ENCODE measurements at places on chromosomes 3 and 15. TPM values are rescaled to one million over a fixed set of nuclear protein-coding genes. Genes with fewer than 3 reads are reported as not detected.

DNA sequence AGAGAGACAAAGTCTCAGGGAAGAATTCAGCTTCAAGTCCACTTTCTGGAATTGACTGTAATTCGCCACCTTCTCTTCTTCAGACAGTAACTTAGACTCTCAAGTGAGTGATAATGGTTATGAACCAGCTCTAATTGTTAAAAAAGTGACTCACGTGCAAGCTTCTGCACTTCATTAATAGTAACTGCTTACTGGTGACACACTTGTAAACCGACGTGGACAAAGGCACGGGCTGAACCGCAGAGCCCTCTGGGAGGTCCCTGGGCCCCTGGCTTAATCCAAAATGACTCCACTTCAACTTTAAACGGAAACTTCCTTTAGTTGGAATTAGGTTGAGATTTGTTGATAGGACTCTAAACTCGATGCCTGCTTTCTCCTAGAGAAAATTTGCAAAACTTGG, 17.0 kb downstream of the MUC4 start:
- no peak for DNase-seq

Gene GTPBP8
- polyA plus RNA-seq = 18.8 TPM

Gene MOBP
- polyA plus RNA-seq = 0.09 TPM

Gene LTF
- 6.0 TPM for polyA plus RNA-seq

DNA sequence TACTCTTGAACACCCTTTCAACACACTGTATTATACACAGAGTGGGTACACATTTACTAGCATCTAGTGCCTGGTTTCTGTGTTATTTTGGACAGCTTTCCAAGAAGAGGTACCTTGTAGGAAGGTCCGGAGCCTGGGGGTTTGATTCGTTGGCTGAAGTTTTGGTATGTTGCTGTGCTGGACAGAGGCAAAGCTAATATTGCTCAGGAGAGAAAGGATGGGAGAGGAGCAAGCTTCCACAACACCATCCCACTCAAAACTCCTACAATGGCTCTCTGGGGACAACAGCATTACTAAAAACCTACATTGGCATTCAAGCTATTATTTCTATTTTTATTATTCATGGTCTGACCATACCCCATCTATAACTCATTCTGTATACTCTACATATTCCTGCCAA, 1.1 kb upstream of the LYSMD2 start:
- no peak for DNase-seq

DNA sequence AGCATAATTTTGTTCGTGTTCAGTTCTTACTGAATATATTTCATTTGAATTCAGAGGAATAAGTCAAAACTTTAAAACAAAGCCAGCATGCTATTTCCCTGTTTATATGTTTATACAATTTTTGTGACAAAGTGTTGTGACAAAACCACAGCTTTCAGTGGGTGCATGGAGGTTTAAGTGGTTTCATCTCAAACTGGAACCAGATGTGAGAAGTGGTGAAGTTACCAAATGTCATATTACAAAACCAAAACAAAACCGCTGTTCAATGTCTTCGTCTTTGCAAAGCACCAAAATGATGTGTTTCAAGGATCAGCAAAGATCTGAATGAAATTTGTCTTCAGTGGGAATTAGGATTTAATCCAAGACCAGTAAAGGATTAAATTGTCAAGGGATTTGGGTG, 59.3 kb upstream of the OSTN start:
- DNase-seq = no peak

DNA sequence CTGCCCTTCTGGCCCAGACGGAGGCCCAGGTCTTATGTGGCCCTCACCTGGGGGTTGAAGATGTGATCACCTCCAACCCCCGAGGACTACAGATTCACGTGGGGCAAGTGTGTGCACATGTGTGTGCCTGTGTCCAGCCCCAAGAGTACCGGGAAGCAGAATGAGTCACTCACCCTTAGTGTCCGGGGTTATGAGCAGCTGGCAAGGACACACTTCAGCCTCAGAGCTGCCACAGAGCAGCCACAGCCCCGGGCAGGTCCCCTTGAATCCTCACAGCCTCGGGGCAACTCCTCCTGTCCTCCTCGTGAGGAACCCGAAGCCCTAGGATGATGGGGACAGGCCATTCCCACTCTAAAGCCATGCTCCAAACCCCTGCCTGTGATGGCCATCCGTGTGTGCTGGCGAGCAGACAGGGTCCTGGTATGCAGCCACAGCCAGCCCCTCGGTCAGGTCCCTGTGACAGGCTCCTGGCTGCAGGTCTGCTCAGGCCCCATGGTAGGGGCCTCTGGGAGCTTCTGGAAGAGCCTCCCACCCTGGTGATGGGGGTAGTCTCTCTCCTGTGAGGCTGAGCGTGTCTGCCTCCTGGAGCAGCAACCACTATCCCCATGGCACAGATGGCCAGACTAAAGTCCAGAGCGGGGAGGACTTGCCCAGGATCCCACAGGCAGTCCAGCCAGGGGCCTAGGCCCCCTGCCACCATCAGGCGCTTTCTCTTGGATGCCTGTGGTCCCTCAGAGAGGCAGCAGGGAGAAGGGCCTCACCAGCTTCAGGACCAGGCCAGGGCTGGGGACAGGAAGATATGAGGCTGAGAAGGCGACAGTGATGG, 852 bp downstream of the STAB1 start:
- no peak for DNase-seq

Gene SNX22
- polyA plus RNA-seq = 0.67 TPM

Gene ACTRT3
- polyA plus RNA-seq = 1.3 TPM

GRCh38 chr3:13073326-13074005, at the start of gene IQSEC1:
Gene IQSEC1, minus strand, starts transcription at chr3:13073429. Its CDS starts 415 bp downstream, at chr3:13073014.
- DNase-seq = peak; percentile 46

DNA sequence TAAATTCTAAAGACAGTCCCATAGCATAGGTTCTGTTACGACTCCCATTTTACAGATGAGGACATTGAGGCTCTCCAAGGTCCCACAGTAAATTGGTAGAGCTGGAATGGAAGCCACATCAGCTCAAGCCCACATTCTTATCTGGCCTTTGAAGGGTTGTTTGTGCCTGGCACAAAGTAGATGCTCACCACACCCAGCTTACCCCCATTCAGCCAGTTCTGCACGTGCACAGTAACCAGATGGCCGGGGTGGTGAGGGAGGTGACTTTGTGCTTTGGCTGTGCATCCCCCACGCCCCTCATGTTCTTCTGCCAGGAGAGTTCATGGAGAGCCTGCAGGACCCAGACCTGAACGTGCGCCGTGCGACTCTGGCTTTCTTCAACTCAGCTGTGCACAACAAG, 16.2 kb downstream of the RPL32 start:
- no peak for DNase-seq

Gene PDCD6IP
- polyA plus RNA-seq = 63.8 TPM

Gene CSPG5
- polyA plus RNA-seq = 0.37 TPM

GRCh38 chr15:50241684-50242450, 23.7 kb downstream of the HDC start:
- no peak for DNase-seq

DNA sequence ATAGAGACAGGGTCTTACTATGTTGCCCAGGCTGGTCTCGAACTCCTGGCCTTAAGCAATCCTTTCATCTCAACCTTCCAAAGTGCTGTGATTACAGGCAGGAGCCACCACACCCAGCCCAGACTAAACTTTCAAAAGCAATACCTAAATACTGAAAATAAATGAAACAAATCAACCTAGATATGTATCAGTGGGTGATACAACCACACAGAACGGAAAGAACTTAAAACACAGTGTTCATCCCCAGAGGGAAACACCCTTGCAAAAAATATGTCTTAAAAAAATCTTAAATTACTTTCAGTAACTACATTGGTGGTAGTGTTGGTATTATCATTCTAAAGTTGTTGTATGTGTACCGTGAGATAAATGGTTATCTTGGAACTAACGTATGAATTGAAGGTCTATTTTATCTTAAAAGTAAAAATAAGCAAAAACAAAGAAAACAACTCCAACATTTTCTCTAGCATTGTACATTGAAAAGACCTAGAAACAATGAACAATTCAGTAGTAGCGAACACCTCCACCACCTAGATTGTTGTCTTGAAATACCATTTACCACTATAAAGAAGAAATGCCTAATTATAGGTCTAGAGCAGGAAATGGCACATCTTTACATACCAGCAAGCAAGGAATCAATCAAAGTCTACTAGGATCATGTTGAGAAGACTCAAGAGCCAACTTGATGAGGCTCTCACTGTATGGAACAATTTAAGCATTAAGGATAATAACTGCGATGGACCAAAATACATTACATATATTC, 24.7 kb downstream of the SLTM start:
- no peak for DNase-seq

DNA sequence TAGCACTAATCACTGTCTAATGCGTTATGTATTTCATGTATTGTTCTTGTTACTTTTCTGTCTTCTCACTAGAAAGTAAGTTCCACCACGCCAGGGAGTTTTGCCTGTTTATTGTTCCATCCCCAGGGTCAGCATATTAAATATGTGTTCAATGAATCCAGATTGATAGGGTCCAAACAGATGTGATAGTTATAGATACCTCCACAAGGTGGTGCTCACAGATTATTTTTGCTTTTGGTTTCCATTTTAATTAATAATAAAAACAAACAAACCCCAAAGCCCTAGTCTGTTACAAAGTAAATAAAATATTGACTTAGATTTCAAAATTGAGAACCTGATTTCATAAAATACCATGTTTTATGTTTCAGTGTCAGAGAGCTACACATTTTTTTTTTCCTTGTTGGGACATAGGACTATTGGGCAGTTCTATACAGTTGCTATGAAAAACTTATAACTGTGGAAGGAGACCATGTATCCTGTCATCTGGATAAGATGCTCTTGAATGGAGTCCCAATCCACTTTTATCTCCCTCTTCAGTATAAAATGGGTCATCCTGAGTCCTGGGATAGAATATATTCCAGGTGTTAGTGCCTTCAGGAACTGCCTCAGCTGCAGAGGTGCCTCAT, 12.4 kb downstream of the OTOL1 start:
- DNase-seq = no peak

Gene ZBBX
- polyA plus RNA-seq = not detected

Gene NECTIN3
- polyA plus RNA-seq = 36.9 TPM

GRCh38 chr15:26521691-26522198, 251.1 kb downstream of the GABRB3 start:
- DNase-seq = no peak

Data from small intestine (tissue), 16 donors.